ENCODE measurements at places on chromosomes 2 and 18. TPM values are rescaled to one million over a fixed set of nuclear protein-coding genes. Genes with fewer than 3 reads are reported as not detected.
A peak's percentile ranks its signal among the peaks of the same experiment; 100 is the strongest.

- DNase-seq, result no peak
Measured at GRCh38 chr2:67489396-67489795, 92.3 kb downstream of the ETAA1 start.

GRCh38 chr2:71990122-71990521 lies 157.5 kb downstream of the CYP26B1 start:
- no peak for DNase-seq

Gene GNAL
- 3.9 TPM for total RNA-seq

Gene TWIST2
- total RNA-seq, result 21.8 TPM

DNA sequence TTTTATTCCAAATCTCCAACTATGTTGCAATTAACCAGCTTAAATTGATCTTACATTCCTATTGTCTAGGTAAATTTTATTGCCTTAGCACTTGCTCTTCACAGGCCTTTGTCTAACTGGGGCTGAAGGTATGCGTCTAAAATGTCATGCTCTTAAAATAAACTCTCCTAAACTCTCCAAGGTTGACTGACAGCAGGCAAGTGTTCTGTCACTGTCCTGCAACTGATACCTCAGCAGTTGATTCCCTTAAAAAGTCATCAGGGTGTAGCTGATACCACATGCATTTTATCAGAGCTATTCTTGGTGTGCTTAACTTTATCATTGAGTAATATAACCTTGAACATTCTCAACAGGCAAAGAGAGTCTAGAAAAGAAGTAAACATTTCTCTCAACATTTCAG lies 680 bp downstream of the TTN start:
- peak; percentile 79 for DNase-seq

Gene CHRNG
- 19.5 TPM for total RNA-seq

DNA sequence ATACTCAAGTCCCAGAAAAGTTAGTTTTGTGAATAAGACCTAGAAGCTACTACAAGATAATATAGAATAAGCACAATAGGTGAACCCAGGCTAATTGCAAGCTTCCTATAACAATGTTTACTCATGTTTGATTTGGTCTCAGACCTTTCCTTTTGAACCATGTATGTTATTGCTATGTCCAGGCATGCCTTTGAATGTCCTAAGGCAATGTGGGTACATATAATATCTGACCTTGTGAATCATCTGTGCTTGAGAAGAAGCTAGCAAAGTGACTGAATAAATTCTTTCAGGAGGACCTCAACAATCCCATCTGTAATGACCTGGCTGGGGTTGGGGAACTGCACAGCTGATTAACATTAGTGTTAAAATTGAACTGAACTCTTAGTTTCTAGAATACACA lies 1285.9 kb upstream of the CELF4 start:
- no peak for DNase-seq
